ENCODE measurements at places on chromosomes 5 and 9. TPM values are rescaled to one million over a fixed set of nuclear protein-coding genes. Genes with fewer than 3 reads are reported as not detected.

Gene MARVELD2
- total RNA-seq = 3.8 TPM

Gene CSF2
- not detected for total RNA-seq

Gene N4BP3
- 0.32 TPM for total RNA-seq

Gene HMGXB3
- total RNA-seq = 32.0 TPM

Gene IFNA21
- not detected for total RNA-seq

Gene CYLC2
- total RNA-seq = not detected

Gene CARTPT
- total RNA-seq = not detected

Gene ASS1
- total RNA-seq = 215 TPM

Gene ISL1
- not detected for total RNA-seq

Gene QRFP
- not detected for total RNA-seq

Gene VAV2
- total RNA-seq = 14.8 TPM

Gene NAIF1
- 6.3 TPM for total RNA-seq

Gene GFPT2
- 66.6 TPM for total RNA-seq

Gene CBY3
- not detected for total RNA-seq

Gene PCDHB14
- total RNA-seq = 3.8 TPM

Gene RNF224
- not detected for total RNA-seq

Gene ENTPD2
- total RNA-seq = not detected

Gene SSBP2
- 20.8 TPM for total RNA-seq

Gene TPPP
- under 0.01 TPM for total RNA-seq

Gene MRPL22
- total RNA-seq = 19.1 TPM

Gene FGFR4
- total RNA-seq = 0.26 TPM

Gene STKLD1
- total RNA-seq = 0.32 TPM

Gene GRIN3A
- total RNA-seq = under 0.01 TPM

Gene MSMP
- 1.4 TPM for total RNA-seq

Gene LIX1
- total RNA-seq = not detected

Gene PHYHD1
- 10.3 TPM for total RNA-seq

Gene MYOT
- not detected for total RNA-seq

Gene ADAMTS19
- not detected for total RNA-seq

Gene ANKRD55
- total RNA-seq = 0.13 TPM

Gene MAMDC2
- total RNA-seq = 16.9 TPM

Gene CER1
- total RNA-seq = not detected

Gene DNAJC21
- 43.6 TPM for total RNA-seq

Gene TMOD1
- 0.65 TPM for total RNA-seq

Gene OR1J2
- 0.32 TPM for total RNA-seq

Gene C9orf152
- total RNA-seq = not detected

Gene ZFP37
- 6.8 TPM for total RNA-seq

Gene SLC34A3
- total RNA-seq = not detected

Gene TMEFF1
- total RNA-seq = 0.26 TPM

Gene ANKRD20A1
- not detected for total RNA-seq

Gene FRMD3
- 0.11 TPM for total RNA-seq

Gene ECSCR
- total RNA-seq = 1.5 TPM

Gene CCL27
- total RNA-seq = not detected

Gene IL5
- not detected for total RNA-seq

Gene FOXD4
- total RNA-seq = 0.43 TPM

Gene LRRC19
- total RNA-seq = under 0.01 TPM

Gene SLC23A1
- not detected for total RNA-seq

Gene PCDHGA10
- total RNA-seq = 17.9 TPM

Gene CNTNAP3
- total RNA-seq = 0.39 TPM

Gene ADAM19
- total RNA-seq = 3.1 TPM
